ENCODE measurements at places on chromosomes 1 and 21.

- DNase-seq, result no peak
Observed at GRCh38 chr1:91273875-91274274, 130.8 kb downstream of the HFM1 start.

- no peak for DNase-seq
Observed at GRCh38 chr1:97588772-97589171, 332.1 kb downstream of the DPYD start.

- DNase-seq, result peak; percentile 45
Observed at GRCh38 chr1:167196166-167196565, 24.5 kb upstream of the POU2F1 start.

- no peak for DNase-seq
Observed at GRCh38 chr21:14871861-14872260, 192.9 kb downstream of the NRIP1 start.

GRCh38 chr1:174689524-174689923, 241.8 kb downstream of the GPR52 start:
- DNase-seq, result no peak

DNA sequence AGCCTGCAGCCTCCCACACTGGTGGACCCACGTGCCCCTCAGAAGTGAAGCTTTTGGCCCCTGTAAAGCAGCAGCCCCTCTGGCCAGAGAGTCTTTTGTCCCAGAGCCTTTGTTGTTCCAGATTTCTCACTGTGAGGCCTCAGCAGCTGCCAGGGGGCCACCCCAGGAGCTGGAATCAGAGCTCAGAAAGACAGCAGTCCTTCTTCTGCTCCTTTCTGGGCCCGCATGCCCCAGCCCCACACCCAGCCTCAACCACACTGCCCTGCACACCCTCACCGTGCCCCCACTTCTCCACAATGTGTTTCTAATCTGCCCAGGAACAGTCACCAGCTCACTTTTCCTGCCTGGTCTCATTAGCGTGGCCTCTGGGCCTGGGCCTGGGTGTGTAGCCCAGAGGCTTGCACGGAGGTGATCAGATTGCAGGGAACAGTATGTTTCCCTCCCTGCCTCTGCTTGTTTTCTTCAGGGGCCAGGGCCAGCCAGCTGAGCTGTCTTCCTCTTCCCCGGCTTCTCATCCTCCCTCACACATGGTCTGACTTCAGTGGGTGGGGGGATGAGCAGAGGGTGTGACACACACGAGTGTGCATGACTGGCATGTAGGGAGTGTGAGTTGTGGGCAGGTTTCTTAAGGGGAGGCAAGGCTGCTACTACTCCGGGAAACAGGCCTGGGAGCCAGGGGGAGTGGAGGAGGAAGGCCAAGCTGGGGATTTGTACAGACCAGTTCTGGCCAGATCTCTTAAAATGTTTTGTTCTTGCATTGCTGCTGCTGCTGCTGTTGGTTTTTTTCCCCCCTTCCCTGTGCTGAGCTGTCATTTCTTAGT, 82.5 kb upstream of the ZNF648 start:
- peak; percentile 69 for DNase-seq

DNA sequence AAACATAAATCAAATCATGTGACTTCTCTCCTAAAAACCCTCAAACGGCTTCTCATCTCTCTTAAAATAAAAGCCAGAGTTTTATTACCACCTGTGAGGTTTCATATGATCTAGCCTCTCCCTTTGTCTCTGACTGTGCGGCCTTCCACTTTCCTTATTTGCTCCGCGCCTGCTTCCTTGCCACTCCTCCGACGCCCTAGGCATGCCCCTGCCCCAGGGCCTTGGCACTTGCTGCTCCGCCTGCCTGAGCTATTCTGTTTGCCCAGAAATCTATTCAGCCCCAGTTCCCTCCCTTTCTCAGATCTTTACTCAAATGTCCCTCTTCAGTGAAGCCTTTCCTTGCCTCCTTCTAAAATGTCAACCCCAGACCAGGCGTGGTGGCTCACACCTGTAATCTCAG, 57.5 kb upstream of the DISP3 start:
- no peak for DNase-seq

GRCh38 chr1:60265560-60266535, 192.3 kb upstream of the C1orf87 start:
- peak; percentile 62 for DNase-seq

GRCh38 chr1:155968670-155969069, 9.7 kb downstream of the ARHGEF2 start:
- DNase-seq, result peak; percentile 80

DNA sequence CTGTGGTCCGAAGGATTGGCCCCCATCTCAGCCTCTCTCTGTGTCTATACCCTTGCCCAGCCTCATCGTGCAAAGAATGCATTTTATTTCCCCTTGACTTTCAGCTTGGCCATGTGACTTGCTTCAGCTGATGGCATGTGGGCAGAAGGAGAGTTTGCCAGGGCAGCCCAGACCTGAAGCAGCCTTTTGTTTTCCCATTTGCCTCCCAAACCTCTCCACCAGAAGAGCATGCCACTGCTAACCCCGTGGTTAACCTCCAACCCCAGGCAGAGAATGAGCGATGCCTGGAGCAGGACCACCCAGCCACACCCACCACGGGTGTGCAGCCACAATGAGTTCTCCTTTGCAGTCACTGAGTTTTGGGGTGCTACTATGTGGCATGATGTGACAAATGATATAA, 136.4 kb downstream of the SETD4 start:
- DNase-seq, result no peak

Measured in fibroblast of skin of scalp (primary cell).